ENCODE measurements at places on chromosomes 3 and 15.
A peak's percentile ranks its signal among the peaks of the same experiment; 100 is the strongest.

DNA sequence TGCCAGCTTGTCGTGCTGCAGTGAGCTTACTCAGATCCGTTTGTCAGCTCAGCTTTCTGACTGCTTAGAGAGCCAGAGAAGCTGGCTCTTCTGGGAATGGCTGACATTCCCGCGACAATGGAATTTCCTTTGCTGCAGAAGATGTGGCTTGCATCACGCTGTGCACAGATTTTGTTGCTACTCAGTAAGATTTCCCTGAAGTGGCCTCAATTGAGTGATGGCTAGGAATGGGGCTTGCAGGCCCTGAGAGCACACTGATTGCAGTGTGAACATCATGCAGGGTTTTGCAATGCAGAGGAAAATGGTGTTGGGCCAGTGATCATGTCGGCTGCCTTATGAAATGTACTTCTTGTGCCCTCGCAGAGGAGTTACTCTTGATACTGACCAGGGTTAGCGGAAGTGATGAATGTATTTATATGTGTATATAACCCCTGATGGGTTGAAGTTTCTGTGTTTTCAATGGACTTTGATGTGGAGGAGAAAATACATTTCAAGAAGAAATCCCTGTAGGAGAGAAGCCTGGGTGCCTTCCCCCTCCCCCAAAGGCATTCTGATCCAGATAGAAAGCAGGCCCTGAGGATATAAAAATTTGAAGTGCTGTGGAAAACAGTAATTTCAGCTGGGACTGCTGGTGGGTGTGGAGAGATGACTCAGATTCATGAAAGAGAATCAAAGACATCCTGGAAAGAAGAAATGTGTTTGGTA lies 102.5 kb upstream of the PDZRN3 start:
- DNase-seq, result peak; percentile 81

DNA sequence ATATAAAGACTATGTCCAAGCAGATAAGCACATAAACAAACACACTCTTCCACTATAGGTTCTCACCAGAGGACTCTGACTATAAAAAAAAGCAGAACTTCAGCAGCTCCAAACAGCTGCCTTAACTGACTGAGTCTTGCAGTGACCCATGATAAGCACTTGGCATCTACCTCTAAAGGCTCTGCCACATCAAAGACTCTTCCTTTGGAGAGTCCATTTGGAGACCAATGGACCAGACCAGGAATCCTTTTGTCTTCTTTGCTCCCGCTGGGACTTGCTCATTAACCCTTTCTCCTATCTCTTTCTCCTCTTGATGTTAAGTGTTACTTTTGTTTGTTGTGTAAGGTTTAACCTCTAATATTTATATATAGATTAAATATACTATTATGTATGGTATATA lies 424.1 kb downstream of the RSL24D1 start:
- no peak for DNase-seq

- DNase-seq, result no peak
Measured at GRCh38 chr3:41457176-41457575, 257.9 kb downstream of the CTNNB1 start.

DNA sequence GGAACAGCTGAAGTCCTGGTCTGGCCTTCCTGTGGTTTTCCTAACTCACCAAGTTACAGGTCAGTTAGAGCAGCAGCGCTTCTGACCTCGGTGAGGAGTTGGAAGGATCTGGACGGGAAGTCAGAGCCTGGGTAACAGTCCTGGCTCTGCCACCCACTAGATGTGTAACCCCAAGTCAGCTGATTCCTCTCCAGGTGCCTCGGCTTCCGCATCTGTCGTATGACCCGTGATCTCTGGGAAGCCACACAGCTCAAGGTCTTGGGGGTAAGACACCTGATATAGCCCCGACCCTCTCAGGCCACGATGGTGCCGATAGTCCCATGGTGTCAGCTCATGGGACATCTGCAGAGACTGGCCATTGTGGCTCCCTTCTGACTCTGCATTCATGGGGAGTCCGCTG lies 8.3 kb upstream of the PIGZ start:
- DNase-seq, result no peak

GRCh38 chr3:9797196-9797945 lies 4.5 kb downstream of the ARPC4 start:
- DNase-seq, result no peak

DNA sequence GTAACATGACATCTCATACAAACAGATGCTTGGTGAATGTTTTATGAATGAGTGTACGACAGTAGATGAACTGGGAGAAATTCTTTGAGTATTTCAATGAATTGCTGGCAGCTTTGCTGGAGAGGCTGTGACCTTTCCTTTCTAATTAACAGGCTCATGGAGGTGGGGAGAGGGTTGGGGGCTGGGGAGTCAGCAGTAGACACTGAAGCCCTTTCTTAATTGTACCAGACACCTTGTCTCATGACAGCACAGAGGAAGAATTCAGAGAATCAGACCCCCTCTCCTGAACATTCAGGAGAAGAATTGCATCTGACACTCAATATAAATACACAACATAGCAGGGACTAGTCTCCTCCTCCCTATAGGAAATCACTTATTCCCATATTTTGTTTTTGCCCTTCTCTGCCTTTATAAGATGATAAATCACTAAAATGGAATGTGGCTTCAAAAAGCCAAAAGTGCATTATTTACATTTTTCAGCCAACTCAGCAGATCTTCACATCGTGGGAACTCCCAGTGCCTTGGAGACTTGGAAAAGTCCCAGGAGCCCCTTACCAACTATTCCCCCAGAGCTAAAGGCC lies 66.2 kb upstream of the TPM1 start:
- no peak for DNase-seq

GRCh38 chr15:70530503-70530902 lies 232.9 kb downstream of the UACA start:
- DNase-seq, result no peak

DNA sequence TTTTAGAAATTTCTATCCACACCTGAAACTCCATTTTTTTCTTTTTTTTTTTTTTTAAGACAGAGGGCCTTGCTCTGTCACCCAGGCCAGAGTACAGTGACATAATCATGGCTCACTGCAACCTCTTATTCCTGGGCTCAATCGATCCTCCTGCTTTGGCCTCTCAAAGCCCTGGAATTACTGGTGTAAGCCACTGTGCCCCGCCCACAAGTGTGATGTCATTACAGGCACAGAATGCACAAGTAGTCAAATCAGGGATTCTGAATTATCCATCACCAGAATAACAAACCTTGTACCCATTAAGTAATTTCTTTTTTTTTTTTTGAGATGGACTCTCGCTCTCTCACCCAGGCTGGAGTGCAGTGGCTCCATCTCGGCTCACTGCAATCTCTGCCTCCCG lies 1.9 kb downstream of the UQCRC1 start:
- no peak for DNase-seq

- DNase-seq, result no peak
Measured at GRCh38 chr3:146646261-146646660, 41.1 kb upstream of the PLSCR5 start.

Data from lung (tissue), 17 donors.